ENCODE measurements at places on chromosomes 2 and 18.
A peak's percentile ranks its signal among the peaks of the same experiment; 100 is the strongest.

DNA sequence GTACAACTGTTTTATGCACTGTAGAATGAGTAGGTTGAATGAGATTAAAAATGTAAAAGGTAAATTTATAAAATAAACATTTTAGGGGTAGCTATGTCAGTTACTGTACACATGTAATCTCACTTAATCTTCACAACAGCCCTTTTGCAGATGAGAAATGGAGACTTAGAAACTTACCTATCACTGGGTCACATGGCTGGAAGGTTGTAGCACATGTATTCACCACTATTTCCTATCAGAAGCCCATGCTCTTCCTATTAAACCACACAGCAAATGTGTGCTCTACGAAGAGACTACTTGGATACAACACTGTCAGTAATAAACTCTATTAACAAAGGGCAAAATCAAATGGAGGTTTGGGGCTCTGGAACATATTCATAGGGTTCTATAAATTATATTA is 60.5 kb downstream of the VWC2L start:
- no peak for DNase-seq

DNA sequence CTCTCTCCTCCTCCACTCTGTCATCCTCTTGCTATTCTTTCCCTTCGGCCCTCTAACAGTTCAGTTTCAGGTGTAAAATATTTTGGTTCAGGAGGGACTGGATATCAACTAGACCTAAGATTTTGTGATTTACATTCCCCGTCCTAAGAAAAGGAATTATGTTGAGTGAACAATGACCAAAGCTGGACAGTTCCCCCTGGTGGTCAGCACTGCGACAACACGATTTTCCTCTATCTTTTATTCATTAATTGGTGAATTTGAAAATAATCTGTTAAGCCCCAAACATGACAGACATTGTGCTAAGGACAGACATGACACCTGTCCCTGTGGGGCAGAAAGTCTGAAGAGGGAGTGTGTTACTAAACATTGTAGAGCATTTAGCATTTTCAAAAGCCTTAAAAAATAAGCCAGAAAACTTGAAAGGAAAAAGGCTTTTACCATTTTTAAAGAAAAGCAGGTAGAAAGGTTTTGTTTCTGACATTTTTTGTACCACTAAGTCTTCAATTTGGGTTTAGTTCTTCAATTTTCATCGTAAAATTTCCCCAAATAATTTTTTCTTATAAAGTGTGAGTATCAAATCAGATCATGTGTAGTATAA is 28.4 kb upstream of the GTF2A1L start:
- DNase-seq, result peak; percentile 31

- no peak for DNase-seq
Measured at GRCh38 chr18:74582642-74583041, 15.0 kb upstream of the ZNF407 start.

DNA sequence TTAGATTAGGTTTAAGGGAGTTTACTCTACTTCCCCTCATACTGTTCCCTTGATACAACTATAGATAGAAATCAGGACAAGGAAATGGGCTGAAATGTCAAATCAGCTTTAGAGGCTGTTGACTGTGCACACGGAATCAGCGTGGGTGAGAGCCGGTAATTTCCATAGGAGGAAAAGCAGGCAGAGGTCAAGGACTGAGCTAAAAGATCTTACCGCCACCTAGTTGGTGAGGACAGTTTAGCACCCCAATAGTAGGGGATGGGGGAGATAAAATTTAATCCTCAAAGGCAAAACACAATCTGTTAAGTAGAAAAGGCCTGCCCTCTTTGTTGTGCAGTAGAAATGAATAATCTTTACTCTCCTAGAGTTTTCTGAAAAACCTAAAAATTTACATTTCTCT is 1154.5 kb upstream of the CHAC2 start:
- no peak for DNase-seq

DNA sequence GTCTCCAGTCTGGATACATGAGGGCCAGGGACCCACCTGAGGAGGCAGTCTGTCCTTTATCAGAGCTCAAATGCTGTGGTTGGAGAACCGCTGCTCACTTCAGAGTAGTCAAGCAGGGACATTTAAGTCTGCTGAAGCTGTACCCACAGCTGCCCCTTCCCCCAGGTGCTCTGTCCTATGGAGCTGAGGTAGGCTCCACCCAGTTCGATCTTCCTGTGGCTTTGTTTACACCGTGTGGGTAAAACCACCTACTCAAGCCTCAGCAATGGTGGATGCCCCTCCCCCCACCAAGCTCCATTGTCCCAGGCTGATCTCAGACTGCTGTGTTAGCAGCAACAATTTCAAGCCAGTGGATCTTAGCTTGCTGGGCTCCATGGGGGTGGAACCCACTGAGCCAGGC is 731.4 kb upstream of the HS6ST1 start:
- DNase-seq, result peak; percentile 65

GRCh38 chr2:55810622-55811020 is 113.0 kb downstream of the EFEMP1 start:
- DNase-seq, result no peak

GRCh38 chr2:234797566-234798250 is 154.1 kb upstream of the SH3BP4 start:
- peak; percentile 6 for DNase-seq
